ENCODE measurements at places on chromosomes 5 and 9.

GRCh38 chr5:127838661-127839060, 135.5 kb downstream of the CCDC192 start:
- no peak for DNase-seq

- no peak for DNase-seq
Measured at GRCh38 chr9:21778304-21778703, 24.1 kb upstream of the MTAP start.

DNA sequence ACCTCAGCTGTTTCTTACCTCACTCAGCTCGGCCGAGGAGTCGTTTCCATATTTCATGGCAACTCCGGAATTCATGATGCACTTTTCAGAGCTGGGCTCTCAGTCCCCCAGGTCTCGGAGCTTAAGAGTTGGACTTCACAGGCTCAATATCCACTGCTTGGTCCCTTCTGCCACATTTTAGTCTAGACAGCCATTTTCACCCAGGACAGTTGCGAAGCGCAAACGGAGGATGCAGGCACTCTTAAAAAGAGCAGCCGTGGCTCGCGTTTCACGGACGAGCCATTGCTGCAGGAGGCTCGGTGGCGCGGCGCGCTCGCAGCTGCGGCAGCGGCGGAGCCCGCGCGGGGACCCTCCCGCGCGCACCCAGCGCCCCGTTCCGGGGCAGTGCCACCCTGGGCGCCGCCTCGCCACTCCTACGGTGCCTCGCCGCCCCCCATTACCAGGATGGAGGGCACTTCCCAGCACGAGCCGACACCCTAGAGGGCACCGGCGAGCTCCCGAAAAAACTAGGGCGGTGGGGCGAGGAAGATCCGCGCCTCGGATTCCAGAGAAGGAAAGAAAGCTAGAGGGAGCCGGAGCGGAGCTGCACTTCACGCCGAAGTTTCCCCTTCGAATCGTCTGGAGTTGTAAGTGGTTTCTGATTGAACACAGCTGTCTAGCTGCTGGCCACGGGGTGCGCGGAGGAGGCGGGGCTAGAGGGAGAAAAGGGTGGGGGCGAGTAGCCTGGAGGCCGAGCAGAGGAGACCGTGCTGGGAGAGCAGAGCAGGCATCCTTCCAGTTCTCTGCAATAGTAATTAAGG, 140.3 kb downstream of the TSSK1B start:
- DNase-seq, result peak; percentile 89

DNA sequence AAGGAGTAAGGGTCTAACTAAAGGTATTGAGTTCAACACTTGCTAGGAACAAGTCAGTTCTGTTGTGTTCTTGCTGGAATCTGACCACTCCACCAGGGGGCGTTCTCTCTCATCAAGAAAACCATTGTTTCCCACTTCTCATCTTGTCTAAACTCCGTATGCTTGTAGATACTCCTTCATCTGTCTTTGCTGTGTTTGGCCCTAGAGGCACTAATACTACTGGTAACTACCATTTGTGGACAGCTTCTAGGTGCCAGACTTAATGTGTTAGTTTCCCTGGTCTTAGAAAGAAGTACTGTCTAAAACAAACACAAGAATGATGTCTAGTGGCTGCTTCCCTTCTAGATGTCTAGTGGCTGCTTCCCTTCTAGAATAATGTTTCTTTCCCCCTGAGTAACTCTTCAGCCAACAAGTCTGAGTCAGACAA, 18.7 kb upstream of the PTPDC1 start:
- peak; percentile 80 for DNase-seq

DNA sequence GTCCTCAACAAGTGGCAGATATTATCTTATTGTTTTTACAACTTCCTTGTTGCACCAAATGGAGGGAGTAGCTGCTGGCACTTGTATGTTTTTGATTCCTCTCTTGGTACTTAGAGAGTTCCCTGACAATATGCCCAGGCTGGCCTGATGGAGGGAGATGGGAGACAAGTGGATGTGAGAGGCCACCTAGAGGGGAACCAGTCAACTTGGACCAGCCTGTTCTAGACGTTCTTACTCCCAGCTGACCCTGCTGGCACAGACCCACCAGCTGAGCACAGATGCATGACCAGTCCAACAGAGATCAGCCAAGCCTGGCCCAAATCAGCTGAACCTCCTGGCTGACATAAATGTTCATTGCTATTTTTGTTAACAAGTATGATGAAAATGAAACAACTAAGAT, 60.9 kb upstream of the GDNF start:
- DNase-seq, result no peak

DNA sequence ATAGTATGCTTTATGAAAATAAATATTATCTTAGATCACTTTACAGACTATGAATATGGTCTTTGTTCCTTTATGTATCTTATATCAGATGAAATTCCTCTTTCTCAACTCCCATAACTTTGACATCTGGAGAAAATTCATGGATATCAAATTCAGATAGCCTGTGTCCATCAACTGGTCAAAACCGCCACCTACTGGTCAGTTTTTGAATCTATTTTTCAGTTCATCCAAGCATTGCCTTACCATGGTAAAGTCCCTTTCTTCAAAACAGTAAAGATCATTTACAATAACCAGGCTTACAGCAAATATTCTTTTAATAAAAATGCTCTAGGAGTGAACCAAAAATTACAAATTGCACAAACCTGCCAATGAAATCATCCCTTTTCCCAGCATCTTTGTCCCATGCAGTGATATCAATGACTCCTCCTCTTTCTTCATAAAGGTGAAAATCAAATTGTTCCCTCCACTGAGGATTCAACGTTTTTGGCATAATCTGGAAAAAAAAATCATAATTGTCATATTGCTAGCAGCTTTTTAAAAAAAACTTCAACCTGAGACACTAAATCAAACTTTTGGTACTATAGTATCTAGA, 290.5 kb downstream of the SLF1 start:
- no peak for DNase-seq

DNA sequence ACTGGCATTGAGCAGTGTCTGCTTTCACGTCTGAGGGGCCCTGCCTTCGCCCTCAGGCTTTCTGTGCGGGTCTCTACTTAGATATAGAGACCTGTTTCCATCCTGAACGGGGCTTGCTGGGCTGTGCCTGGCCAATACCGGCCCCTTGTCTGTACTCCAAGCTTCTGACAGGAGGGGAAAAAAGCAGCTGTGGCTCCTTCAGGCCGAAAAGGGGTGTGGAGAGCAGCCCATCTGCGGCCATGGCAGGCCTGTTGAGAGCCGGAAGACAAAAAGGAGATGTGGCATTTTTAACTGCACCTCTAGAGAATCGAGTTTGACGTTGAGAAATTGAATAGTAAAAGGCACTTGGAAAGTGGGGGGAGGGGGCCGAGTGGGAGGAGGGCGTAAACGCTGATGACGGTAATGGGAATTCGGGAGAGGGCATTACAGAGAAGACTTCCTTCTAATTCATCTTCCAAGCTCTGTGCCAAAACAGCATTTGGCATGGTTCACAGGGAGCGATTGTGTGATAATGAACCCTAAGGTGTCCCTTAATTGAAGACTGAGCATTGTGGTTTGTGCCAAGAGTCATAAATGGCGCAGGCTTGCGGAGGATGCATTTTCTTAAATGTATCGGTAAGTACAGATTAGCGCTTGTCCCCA, 25.1 kb upstream of the PRDM12 start:
- DNase-seq, result no peak

DNA sequence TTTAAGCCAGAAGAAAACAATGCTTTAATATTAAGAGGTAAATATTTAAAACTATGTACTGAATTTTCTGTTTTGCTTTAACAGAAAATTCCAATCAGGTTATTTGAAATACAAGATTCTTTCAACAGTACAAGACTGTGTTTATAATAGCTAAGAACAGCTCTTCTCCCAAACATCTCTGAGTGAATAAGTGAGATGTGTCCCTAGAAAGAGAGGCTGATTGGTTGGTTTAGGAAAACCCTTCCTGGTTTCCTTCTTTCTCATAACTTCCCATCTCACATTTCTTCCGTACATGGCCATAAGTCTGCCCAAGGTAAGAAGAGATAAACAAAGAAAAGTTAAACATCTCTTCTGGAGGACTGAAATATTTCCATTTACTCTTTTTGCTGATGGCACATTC, 145.9 kb downstream of the FANCC start:
- DNase-seq, result no peak

- DNase-seq, result peak; percentile 74
Measured at GRCh38 chr9:21812946-21813568, 10.6 kb downstream of the MTAP start.

DNA sequence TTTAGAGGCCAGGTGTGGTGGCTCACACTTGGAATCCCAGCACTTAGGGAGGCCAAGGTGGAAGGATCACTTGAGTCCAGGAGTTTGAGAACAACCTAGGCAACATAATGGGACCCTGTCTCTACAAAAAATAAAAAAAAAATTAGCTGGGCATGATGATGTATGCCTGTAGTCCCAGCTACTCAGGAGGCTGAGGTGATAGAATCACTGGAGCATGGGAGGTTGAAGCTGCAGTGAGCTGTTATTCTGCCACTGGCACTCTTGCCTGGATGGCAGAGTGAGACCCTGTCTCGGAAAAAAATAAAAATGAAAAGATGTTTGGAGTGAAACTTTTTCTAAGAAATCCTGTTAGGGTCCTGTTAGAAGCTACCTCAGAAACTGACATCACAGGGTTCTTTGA, 24.2 kb downstream of the OCLN start:
- DNase-seq, result no peak

- no peak for DNase-seq
Measured at GRCh38 chr9:105158898-105159297, 85.6 kb upstream of the SLC44A1 start.

DNA sequence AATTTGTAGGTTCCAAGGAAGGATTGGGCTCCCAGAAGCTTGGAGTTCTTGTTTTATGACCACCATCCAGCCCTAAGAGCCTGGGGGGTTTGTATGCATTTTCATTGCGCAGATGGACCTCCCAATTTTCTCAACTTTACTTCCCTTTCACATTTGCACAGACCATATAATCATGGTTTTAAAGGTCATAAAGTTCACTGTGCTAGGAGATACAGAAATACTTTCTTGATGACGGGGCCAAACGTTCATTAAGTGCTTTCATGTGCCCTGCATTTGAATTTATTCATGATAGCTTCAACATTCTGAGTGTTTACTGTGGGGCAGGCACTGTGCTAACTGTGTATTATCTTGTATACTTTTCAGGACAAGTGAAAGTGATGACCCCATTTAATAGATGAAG, 51.5 kb downstream of the WWC1 start:
- no peak for DNase-seq

- no peak for DNase-seq
Measured at GRCh38 chr5:139836469-139837208, 41.0 kb downstream of the PSD2 start.

- DNase-seq, result no peak
Measured at GRCh38 chr5:130890610-130891009, 274.4 kb downstream of the HINT1 start.

GRCh38 chr5:104361932-104362331, 799.3 kb upstream of the NUDT12 start:
- no peak for DNase-seq

DNA sequence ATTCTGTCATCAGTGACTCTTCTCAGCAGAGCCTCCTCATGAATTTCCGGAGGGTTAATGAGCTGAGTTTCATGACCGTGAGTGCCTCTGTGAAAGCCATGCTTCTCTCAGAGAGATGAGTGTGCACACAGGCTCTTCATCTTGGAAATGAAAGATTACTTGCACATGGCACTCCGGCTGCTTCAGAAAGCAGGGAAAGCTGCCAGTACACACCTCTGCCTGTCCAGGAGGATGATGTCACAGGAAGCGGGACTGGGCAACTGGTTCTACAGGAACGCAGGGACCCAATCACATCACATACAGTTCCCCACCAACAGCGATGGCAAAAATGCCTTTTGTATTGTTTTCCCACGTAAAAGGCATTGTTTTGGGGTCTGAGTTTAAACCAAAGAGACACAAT, 286.0 kb upstream of the DAP start:
- no peak for DNase-seq

DNA sequence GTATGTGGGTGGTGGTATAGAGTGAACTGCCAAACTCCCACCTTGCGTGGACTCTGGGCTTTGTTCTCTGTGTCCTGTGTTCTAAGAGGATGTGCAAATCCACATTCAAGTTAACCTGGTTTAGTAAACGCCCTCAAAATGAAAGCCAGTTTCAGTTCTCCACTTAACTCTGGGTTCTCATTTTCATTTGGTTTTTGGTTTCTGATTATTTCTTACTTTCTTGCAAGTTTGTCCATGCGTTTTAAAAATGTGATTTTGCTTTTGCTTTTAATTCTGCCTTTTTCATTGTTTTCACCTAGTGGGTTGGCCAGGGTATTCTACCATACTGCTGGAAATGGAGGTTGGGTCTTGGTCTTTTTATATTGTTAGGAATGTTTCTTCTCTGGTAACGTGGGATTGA, 38.2 kb downstream of the GALNT10 start:
- no peak for DNase-seq

DNA sequence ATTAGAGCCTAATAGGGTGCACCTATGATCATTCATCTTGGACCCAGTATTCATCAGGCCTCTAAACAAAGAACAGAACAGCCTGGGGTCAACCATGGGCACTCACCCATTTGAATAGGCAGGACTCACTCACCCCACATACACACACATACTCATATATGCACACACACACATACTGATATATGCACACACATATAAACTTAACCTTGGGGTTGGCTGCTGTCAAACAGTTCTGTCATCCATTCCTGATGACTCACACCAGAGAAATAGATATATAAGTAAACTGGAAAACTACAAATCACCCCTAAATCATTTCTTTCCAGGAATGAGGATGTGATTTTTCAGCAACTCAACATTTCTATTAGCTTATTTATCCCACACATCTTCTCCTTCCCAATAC, 51.3 kb downstream of the ARL15 start:
- peak; percentile 4 for DNase-seq

GRCh38 chr9:10661376-10661775, 48.6 kb upstream of the PTPRD start:
- no peak for DNase-seq

- DNase-seq, result no peak
Measured at GRCh38 chr9:113537229-113537810, 73.8 kb downstream of the RGS3 start.

DNA sequence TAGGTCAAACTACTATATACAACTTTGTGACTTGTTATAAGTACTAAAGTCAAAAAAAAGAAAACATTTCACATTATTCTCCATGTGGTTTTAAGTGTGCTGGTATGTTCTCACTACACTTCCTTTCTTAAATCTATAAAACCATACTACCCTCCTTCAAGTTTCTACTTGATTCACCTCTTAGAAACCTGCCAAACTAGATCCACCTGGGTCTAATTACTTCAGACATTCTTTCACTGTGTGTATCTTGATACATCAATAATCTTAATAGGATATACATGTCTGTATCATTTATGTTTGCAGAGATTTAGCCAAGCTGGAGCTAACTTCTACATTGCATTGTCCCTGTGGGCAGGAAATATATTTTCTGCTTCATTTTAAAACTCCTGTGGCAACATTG, 1012.6 kb downstream of the EFNA5 start:
- no peak for DNase-seq

- no peak for DNase-seq
Measured at GRCh38 chr5:146059460-146060220, 45.7 kb downstream of the PLAC8L1 start.

- DNase-seq, result no peak
Measured at GRCh38 chr9:107810461-107810961, 320.9 kb upstream of the KLF4 start.

- DNase-seq, result no peak
Measured at GRCh38 chr5:174344335-174344734, 298.8 kb downstream of the NSG2 start.
